Right ventricle myocardium inferior (tissue), 1 donor: ENCODE measurements at places on chromosomes 3 and 15. TPM values are rescaled to one million over a fixed set of nuclear protein-coding genes. Genes with fewer than 3 reads are reported as not detected.
A peak's percentile ranks its signal among the peaks of the same experiment; 100 is the strongest.

GRCh38 chr3:123002100-123002748 is 25.3 kb downstream of the SEMA5B start:
- DNase-seq = no peak

- no peak for DNase-seq
Measured at GRCh38 chr3:195093731-195094130, 177.2 kb downstream of the XXYLT1 start.

DNA sequence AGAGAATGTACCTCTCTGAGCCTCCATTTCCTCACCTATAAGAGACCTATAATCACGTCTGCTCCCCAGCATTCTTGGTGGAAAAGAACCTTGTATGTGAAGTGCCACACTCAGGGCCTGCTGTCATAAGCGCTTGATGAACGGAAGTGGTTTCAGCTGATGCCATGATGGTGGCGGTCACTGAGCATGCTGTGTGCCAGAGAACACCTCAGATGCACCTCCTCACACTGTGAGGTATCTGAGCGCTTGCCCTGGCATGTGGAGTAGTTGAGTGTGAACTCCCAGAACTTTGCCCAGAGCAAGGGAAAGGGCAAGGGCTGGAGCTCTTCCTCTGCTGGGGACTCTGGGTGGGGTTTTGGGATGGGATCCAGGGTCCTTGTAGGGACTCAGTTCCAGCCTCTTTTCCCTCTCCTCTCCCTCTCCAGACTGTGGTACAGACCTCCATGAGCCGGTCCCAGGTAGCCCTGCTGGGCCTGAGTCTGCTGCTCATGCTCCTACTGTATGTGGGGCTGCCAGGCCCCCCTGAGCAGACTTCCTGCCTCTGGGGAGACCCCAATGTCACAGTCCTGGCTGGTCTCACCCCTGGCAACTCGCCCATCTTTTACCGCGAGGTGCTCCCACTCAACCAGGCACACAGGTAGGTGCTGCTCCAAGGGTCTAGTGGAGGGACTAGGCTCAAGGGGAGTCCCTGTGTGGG is 2.7 kb downstream of the ABHD14A start:
- DNase-seq = peak; percentile 56

DNA sequence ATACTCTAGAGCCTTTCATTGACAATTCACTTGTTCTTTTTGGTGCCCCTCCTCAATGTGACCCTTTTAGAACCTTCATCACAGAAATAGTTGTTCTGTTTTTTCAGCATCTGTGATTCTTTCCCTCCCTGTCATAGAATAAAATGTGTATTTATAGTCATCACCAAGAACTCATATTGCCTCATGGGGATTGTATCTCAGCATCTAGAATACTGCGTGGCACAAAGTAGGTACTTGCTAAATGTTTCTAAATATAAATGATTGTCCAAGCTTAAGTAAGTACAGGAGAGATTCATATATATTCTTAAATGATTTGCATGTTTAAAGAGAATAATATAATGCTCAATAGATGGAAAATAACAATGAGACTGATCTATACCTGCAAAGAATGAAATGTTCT is 190.1 kb downstream of the FNDC3B start:
- DNase-seq = no peak

DNA sequence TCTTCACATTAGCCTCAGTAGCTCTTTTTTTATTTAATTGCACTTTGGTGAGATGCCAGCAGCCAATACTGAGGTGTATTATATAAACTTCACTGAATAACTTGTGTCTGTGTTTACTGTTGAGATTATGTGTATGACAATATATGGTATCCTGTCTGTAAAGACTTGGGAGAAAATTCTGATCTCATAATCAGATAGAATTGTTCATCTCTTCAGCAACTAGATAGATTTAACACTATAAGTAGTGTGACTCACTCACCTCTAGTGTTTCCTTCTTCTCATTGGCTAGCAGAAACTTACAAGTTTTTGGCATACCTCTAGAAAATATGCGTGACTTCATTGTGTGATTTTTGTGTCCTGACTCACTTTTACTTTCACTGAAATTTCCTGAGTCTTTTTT is 67.6 kb upstream of the TGFBR2 start:
- DNase-seq = no peak

DNA sequence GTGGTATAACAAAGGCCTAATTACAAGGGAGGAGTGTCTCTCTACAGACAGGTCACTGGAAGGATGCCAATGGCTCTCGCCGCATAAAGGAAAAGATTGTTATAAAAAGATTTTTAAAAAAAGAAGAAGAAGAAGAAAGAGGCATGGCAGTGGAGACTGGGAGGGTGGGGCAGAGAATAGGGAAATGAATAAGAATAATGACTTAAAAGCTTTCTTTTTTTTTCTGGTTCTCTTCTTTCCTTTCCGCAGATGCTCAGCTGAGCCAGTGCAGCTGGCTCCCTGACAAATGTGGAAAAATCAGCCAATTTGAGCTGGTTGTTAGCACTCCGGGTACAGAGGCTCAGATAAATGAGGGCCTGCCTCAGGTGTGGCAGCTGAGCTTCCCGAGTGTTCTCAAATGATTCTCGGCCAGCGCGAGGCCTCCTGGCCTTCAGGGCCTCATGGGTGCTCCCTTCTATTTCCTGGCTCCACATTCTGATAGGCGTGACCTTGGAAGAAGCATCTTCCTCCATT is 234.1 kb downstream of the RORA start:
- no peak for DNase-seq

DNA sequence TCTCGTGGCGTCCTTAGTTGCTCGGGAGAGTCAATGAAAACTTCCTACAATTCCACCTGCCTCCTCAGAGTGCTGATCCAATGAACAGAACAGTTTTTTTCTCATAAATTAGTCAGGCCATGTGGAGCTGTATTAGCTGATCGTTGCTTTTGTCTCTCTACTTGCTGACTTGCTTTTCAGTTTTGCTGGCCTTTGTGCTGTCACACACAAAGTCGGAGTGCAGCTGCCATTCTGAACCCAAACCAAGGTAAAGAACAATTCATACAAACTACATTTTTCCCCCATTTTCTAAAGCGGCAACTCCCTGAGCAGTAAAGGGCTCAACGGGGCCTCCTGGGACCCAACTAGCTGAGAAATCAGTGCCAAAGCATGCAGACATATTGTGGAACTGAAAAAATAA is 43.1 kb downstream of the MEIS2 start:
- no peak for DNase-seq

- DNase-seq = no peak
Measured at GRCh38 chr15:60391722-60392315, 6.0 kb downstream of the ANXA2 start.

The CPNE9 gene
- not detected for total RNA-seq

The PRSS50 gene
- total RNA-seq = 0.11 TPM
